Mesendoderm (in vitro differentiated cells): ENCODE measurements at places on chromosomes 6 and 20.

- H3K27me3 ChIP-seq, result no peaks in the 10 kb centered on the region
- no peaks in the 10 kb centered on the region for H3K36me3 ChIP-seq
- H3K4me1 ChIP-seq, result no peaks in the 10 kb centered on the region
- no peak overlapping the region for H3K27ac ChIP-seq
- DNase-seq, result peak; percentile 95
Measured at GRCh38 chr6:3977875-3978711, 100.8 kb downstream of the FAM217A start.

DNA sequence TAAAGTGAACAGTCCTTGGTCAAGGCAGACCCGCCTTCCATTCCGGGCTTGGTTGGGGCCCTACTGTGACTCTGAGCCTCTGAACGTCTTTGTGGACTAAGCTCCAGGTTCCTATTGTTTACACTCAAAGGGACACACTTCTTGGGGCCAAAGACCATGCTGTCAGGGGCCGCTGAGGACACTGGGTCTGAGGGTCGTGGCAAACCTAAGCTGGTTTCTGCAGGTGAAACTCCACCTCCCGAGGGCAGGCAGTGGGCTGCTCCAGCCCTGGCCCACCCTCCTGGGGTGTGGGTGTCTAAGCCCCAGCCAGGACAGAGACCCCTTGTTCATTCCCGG is 43.1 kb downstream of the DSTN start:
- H3K4me3 ChIP-seq, result no peak overlapping the region
- no peaks in the 10 kb centered on the region for H3K4me1 ChIP-seq
- H3K27ac ChIP-seq, result no peak overlapping the region
- no peaks in the 10 kb centered on the region for H3K27me3 ChIP-seq
- peaks cover 14% of the 10 kb centered on the region for H3K36me3 ChIP-seq

DNA sequence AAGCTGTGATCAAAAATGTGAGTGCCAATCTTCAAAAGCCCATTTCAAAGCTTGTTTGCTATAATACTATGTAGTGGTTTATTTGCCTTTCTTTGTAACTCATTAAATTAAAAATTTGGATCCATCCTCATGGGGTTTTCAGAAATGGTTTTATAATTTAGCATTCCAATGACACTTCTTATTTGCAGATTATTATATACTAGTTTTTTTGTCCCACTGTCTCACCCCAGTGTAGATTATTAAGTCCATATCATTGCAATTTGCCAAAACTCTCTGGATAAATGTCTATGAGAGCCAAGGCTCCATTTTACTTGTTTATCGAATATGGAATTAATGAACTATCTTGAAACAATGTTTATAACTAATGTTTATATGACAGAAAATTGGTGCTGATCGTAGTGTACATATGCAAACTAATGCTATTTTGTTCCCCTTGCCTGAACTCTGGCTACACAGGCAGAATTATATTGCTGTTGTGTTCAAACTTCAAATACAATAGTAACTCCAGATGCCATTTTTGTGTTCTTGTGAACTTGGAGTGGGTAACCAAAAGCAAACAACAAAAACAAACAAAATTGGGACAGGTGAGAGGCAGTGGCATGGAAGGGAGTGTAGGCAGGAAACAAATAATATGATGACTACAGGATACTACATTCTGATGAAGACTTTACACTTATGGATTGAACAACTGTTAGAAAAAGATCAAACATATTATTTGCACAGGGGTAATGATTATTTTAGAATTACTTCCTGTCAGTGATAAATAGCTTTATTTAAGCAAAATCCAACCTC is 307.1 kb upstream of the FLRT3 start:
- no peaks in the 10 kb centered on the region for H3K27me3 ChIP-seq
- DNase-seq, result no peak
- H3K4me3 ChIP-seq, result no peak overlapping the region
- no peak overlapping the region for H3K27ac ChIP-seq
- H3K4me1 ChIP-seq, result no peaks in the 10 kb centered on the region
- H3K36me3 ChIP-seq, result no peaks in the 10 kb centered on the region

GRCh38 chr20:53421343-53421742 is 172.3 kb downstream of the ZNF217 start:
- H3K36me3 ChIP-seq, result no peaks in the 10 kb centered on the region
- no peak overlapping the region for H3K27ac ChIP-seq
- DNase-seq, result no peak
- H3K27me3 ChIP-seq, result no peaks in the 10 kb centered on the region

- no peaks in the 10 kb centered on the region for H3K4me1 ChIP-seq
- no peaks in the 10 kb centered on the region for H3K36me3 ChIP-seq
- no peak for DNase-seq
- H3K4me3 ChIP-seq, result no peak overlapping the region
- H3K27ac ChIP-seq, result no peak overlapping the region
- no peaks in the 10 kb centered on the region for H3K27me3 ChIP-seq
Measured at GRCh38 chr6:137941995-137942394, 74.9 kb downstream of the TNFAIP3 start.

DNA sequence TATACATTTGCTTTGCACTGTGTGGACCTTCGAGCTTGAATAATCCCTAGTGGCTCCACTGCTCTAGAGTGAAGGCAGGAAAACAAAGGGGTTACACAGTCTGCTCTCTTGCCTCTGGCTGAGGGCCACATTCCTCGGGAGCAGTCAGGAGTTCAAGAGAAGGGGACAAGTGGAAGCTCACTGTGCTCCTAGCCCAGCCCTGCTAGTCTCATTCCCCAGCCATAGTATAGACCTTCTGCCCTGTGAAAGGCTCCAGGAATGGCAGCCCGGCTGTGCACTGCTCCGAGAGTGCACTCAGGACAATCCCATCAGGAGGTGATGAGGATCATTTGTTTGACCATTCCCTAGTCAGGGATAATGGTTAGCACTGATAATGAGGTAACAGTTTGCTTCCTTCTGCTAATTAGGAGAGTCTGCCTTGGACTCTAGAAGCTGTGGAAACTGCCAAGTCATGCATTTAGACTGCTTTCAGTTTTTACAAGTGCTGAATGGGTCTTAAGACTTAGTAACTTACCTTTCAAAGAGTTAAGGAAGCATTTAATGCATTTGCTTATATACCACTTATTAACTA is 8.5 kb downstream of the IYD start:
- H3K36me3 ChIP-seq, result no peaks in the 10 kb centered on the region
- peak; percentile 68 for DNase-seq
- no peak overlapping the region for H3K4me3 ChIP-seq
- no peak overlapping the region for H3K27ac ChIP-seq
